ENCODE measurements at places on chromosomes 11 and 22. TPM values are rescaled to one million over a fixed set of nuclear protein-coding genes. Genes with fewer than 3 reads are reported as not detected.
A peak's percentile ranks its signal among the peaks of the same experiment; 100 is the strongest.

DNA sequence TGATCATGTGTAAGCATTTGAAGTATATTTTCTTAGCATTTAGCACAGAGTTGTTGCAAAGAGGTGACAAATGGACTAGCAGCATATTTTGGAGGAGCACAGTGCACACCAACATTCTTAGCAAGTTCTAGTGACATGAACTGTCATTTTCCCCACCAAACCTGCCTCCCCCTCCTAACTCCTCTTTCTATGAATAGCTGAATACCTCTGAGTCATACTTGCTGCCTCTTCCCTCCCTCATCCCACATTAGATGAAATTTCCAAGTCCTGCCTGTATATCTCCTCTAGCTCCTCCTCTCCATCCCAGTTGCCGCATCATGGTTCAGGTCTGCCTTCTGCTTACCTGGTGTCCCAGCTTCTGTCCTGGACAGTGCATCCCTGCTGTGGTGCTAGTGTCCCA is 7.2 kb downstream of the OSBP2 start:
- no peaks in the 10 kb centered on the region for H3K27me3 ChIP-seq
- no peak overlapping the region for H3K27ac ChIP-seq
- H3K4me3 ChIP-seq = no peak overlapping the region

DNA sequence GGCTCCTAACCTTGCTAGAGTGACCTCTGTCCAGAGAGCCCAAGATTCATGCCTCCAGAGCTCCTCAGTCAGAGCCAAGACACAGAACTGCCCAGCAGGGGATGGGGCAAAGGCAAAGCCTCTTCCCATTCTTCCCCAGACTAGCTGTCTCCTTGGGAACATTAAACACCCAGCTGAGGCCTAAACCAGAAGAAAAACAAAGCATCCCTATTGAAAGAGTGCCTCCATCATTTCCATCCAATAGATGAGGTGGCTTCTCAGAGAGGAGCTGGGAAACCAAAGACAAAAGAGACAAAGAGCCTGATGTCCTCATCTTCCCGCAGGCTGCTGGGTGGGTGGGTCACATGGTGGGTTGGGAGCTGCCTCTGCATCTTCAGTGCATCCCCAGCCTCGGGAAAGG is 37.4 kb downstream of the COMMD9 start:
- no peaks in the 10 kb centered on the region for H3K27me3 ChIP-seq
- H3K4me3 ChIP-seq = no peak overlapping the region
- no peaks in the 10 kb centered on the region for H3K4me1 ChIP-seq
- no peak overlapping the region for H3K27ac ChIP-seq

Gene SERHL2
- 12.6 TPM for total RNA-seq

GRCh38 chr11:67996051-67996450 is 7.8 kb downstream of the UNC93B1 start:
- peaks cover 7% of the 10 kb centered on the region for H3K4me1 ChIP-seq
- no peak overlapping the region for H3K4me3 ChIP-seq
- H3K27me3 ChIP-seq = peaks cover 8% of the 10 kb centered on the region
- H3K36me3 ChIP-seq = no peaks in the 10 kb centered on the region
- no peak for DNase-seq

DNA sequence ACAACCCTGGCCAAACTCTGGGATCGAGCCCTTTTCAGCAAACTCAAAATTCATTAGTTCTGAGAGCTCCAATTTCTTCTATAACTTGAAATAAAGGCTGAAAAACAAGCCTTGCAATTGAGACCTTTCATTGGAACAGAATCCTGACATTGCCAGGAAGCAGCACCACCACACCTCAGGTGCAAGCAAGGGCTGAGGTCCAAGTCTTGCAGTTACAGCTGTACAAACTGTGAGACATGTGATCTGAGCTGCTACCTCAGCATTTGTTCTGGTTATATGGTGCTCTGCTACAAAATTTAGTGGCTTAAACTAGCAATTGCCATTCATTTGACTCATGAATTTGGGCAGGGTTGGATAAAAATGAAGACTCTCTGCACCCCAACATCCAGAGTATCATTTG is 18.1 kb downstream of the OR5AS1 start:
- no peak overlapping the region for H3K27ac ChIP-seq
- no peaks in the 10 kb centered on the region for H3K36me3 ChIP-seq

- no peak overlapping the region for H3K27ac ChIP-seq
- H3K4me3 ChIP-seq = no peak overlapping the region
- no peaks in the 10 kb centered on the region for H3K36me3 ChIP-seq
- H3K4me1 ChIP-seq = no peaks in the 10 kb centered on the region
- no peak for DNase-seq
- no peaks in the 10 kb centered on the region for H3K27me3 ChIP-seq
These were observed 21.3 kb upstream of the KRTAP5-7 start for GRCh38 chr11:71505781-71506180.

DNA sequence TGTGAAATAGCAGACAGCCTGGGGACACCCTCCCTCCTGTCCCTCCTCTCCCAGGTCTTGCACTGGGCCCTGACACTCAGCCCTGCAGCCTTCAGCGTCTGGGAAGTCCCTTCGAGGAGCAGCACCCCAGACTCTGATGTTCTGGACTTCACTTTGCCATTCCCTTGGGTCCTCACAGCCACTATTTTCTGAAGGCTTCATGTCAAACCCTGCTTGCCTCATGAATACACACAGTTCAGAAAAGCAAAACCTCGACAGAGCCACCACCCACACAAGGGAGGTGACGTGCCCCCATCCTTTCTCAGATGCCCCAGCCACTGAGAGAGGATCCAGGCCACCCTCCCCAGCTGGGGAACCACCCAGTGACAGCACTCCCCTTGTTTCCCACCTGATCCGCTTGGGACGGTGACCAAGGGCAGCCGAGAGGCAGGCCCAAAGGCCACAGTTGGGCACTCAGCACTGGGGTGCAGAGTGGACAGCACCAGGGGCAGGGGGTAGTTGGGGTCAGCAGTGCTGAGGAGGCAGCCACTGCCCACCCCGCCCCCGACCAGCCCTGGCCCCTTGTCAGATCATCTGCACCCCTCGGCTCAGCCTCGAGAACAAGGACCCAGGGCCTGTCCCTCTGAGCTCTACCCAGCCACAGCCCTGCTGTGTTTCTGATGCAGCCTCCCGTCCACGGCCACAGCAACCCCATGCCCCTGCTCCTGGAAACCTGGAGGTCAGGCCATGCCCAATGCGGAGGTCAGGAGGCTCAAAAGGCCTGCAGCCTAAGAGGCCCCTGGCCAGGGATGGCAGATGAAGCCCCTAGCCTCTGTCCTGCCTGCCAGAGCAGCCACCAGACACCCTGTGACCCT is 3.1 kb upstream of the TNNT3 start:
- H3K4me1 ChIP-seq = peaks cover 9% of the 10 kb centered on the region
- peak; percentile 10 for DNase-seq
- no peak overlapping the region for H3K27ac ChIP-seq
- no peaks in the 10 kb centered on the region for H3K36me3 ChIP-seq
- no peaks in the 10 kb centered on the region for H3K27me3 ChIP-seq
- H3K4me3 ChIP-seq = no peak overlapping the region

- H3K27ac ChIP-seq = no peak overlapping the region
- no peak overlapping the region for H3K4me3 ChIP-seq
- H3K4me1 ChIP-seq = no peaks in the 10 kb centered on the region
- H3K36me3 ChIP-seq = no peaks in the 10 kb centered on the region
- no peaks in the 10 kb centered on the region for H3K27me3 ChIP-seq
These were observed 2.8 kb upstream of the USP2 start for GRCh38 chr11:119384332-119384731.

Gene GPR83
- total RNA-seq = not detected

- no peak for DNase-seq
- no peaks in the 10 kb centered on the region for H3K4me1 ChIP-seq
- H3K36me3 ChIP-seq = no peaks in the 10 kb centered on the region
- no peak overlapping the region for H3K27ac ChIP-seq
- H3K4me3 ChIP-seq = no peak overlapping the region
These were observed 25.8 kb downstream of the GGTLC2 start for GRCh38 chr22:22670076-22670795.

GRCh38 chr11:5349550-5349949 is 1.8 kb upstream of the OR51B6 start:
- H3K27ac ChIP-seq = no peak overlapping the region
- H3K4me1 ChIP-seq = no peaks in the 10 kb centered on the region
- H3K27me3 ChIP-seq = no peaks in the 10 kb centered on the region
- H3K36me3 ChIP-seq = no peaks in the 10 kb centered on the region

GRCh38 chr11:132644520-132645239 is 887.6 kb downstream of the OPCML start:
- no peaks in the 10 kb centered on the region for H3K36me3 ChIP-seq
- no peak for DNase-seq
- H3K27ac ChIP-seq = no peak overlapping the region
- H3K4me1 ChIP-seq = no peaks in the 10 kb centered on the region
- H3K4me3 ChIP-seq = no peak overlapping the region

DNA sequence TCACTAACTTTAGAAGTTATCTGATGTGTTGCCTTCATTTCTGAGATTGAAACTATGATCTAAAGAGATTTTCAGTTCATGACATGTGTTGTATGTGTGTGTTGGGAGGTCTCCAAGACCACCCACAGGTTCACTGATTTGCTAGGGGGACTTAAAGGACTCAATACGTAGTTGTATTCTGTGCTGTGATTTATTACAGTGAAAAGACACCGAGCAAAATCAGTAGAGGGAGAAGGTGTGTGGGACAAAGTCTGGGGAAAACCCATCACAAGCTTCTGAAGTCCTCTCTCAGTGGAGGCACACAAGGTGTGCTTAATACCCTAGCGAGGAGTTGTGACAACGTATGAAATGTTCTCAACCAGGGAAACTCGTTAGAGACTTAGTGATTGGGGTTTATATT is 35.6 kb downstream of the RNF169 start:
- H3K27me3 ChIP-seq = no peaks in the 10 kb centered on the region
- no peak overlapping the region for H3K27ac ChIP-seq
- no peak for DNase-seq
- H3K4me3 ChIP-seq = no peak overlapping the region

GRCh38 chr11:55854704-55855103 is 16.2 kb downstream of the OR5D16 start:
- no peaks in the 10 kb centered on the region for H3K4me1 ChIP-seq
- no peaks in the 10 kb centered on the region for H3K36me3 ChIP-seq
- no peak overlapping the region for H3K27ac ChIP-seq
- H3K4me3 ChIP-seq = no peak overlapping the region
- H3K27me3 ChIP-seq = no peaks in the 10 kb centered on the region
- DNase-seq = no peak

DNA sequence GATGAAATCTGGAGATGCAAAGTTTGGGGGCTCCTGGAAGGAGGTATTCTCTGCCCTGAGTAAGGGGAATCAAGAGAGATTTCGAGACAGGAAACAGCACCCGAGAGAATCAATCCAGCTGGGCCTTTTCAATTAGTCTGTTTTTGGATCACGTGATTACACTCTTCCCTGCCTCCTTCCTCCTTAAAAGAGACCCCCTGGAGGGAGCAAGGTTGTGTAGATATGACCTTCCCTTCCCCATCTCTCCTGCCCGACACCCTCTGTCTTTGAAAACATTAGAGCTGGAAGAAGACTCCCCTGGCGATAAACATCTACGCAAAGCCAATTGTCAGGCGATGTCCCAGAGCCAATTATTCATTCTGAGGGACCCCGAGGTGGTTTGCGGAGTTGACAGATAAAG is 407.9 kb downstream of the MIAT start:
- no peak overlapping the region for H3K4me3 ChIP-seq
- H3K36me3 ChIP-seq = no peaks in the 10 kb centered on the region
- no peak for DNase-seq

DNA sequence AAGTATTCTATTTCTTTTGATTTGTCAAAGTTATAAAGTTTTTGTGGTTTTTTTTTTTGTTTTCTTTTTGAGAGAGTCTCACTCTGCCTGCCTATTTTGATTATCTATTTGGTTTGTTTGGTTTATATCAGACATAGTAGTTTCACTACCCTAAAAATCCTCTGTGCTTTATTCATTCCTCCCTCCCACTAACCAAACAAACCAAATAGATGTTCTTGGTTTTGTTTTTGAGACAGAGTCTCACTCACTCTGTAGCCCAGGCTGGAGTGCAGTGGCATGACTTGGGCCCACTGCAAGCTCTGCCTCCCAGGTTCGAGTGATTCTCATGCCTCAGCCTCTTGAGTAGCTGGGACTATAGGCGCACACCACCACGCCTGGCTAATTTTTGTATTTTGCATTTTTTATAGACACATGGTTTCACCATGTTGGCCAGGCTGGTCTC is 67.9 kb downstream of the ENTHD1 start:
- no peak overlapping the region for H3K27ac ChIP-seq
- H3K27me3 ChIP-seq = no peaks in the 10 kb centered on the region
- H3K36me3 ChIP-seq = no peaks in the 10 kb centered on the region
- DNase-seq = no peak
- H3K4me1 ChIP-seq = no peaks in the 10 kb centered on the region
- H3K4me3 ChIP-seq = no peak overlapping the region

GRCh38 chr11:30392221-30392784 is 69.4 kb downstream of the ARL14EP start:
- H3K27me3 ChIP-seq = no peaks in the 10 kb centered on the region
- H3K27ac ChIP-seq = peak overlapping the region; percentile 29
- H3K4me3 ChIP-seq = no peak overlapping the region
- H3K36me3 ChIP-seq = no peaks in the 10 kb centered on the region
- no peaks in the 10 kb centered on the region for H3K4me1 ChIP-seq
- no peak for DNase-seq

GRCh38 chr22:28348613-28349609 is 330.7 kb downstream of the TTC28 start:
- H3K27me3 ChIP-seq = no peaks in the 10 kb centered on the region
- no peak overlapping the region for H3K27ac ChIP-seq
- no peak for DNase-seq
- no peaks in the 10 kb centered on the region for H3K36me3 ChIP-seq
- H3K4me1 ChIP-seq = no peaks in the 10 kb centered on the region
- no peak overlapping the region for H3K4me3 ChIP-seq

DNA sequence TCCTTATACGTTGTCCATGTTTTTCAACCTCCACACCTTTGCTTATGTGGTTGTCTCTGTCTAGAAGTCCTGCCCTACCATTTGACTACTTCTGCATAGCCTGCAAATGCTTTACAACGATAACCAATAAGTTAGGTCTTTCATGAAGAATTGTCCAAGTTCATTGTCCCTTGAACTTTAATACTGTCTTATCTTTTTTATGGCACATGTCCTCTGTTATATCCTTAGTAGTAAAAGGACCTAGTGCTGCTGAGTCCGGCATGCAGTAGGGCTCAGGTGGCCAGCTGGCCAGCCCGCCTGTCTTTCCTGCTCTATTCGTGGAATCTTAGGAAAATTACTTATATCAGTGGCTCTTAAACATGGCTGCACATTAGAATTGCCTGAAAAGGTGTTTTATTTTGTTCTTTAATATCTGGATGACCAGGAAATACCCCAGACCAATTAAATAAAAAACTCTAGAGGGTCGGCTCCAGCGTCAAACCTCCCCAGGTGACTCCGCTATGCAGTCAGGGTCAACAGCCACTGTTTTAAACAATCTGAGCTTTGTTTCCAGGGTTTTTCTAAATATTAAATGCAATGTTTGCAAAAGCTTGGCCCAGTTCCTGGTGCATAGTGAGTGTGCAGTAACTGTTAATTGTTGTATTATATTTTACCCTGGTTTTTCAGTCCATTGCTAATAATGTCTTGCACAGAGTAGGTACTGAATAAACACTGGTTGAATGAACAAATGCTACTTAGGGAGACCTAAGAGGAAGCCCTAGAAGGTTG is 64.6 kb upstream of the SESN3 start:
- H3K27ac ChIP-seq = no peak overlapping the region
- no peak overlapping the region for H3K4me3 ChIP-seq
- H3K27me3 ChIP-seq = no peaks in the 10 kb centered on the region
- H3K36me3 ChIP-seq = no peaks in the 10 kb centered on the region
- DNase-seq = no peak

Gene LGALS12
- 32.7 TPM for total RNA-seq

Gene ARRB1
- 45.0 TPM for total RNA-seq

Measured in tibial nerve (tissue), 4 donors.